Left forelimb (tissue), 1 donor: ENCODE measurements at places on chromosomes 7 and 10.

DNA sequence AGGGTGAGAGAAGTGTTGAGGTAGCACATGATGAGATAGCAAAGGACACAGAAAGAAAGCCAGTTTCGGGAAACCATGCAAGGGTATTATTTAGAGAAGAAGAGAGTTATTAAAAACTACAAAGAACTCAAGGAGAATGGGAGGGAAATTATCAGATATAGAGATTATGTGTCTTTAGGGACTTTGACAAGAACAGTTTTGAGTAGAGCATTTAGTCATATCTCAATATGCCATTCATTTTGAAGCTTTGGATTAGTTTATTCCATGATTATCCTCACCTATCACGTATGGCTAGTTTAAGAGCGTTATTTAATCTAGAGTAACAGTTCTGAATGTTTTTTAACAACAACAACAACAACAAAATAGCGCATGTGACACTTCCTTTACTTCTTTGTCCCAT, 409.4 kb downstream of the EXOC4 start:
- no peak for DNase-seq

DNA sequence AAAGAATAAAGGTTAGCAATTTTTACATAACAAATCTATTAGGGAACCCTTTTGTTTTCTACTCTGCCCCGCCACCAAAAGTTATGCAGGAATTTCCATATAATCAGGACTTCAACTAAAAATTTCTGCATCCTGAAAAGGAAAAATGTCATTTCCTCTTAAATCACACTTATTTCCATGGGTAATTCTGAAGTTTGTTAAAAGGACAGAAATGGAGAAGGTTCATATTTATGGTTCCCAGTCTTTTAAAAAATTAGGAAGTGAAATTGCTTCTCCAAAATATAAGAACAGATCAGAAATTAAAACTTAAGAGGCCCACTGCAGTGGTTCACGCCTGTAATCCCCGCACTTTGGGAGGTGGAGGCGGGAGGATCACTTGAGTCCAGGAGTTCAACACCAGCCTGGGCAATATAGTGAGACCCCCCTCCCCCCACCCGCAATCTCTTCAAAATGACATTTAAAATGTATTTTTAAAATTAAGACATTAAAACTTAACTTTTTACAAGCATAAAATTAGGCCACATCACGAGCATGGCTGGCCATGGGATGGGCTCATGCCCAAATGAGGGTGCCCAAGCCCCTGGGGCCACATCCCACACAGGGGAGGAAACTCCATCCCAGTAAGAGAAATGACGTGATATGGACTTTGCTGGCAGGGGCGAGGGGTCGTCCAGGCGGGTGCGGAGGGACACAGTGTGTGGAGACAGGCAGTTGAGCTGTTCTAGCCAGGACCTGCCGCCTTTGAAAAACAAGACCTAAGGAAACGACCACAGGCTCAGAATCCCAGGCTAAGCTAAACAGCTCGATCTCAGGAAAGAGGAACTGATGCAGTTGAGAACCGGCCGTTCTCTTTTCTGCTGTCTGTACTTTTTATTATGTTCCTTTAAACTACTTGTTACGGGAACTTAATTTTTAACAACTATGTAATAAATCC, 51.3 kb upstream of the NFE2L3 start:
- no peak for DNase-seq

DNA sequence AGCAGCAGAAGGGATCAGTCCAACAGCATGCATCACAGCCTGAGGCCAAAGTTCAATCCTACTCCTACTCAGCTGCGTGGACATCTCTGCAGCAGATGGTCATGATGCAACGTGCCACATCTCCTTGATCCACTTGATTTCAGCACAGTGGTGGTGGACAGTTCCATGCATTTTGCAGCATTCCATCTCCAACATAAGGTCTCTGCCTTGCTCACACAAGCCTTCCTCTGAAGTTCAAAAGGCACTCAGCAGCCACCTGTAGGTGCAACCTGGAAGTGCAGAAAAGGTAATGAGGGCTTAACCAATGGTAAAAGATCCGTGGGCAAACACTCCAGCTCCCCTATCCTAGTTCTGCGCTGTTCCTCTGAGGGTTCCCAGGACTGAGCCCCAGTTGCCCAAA, 57.5 kb upstream of the CHCHD3 start:
- DNase-seq: no peak

DNA sequence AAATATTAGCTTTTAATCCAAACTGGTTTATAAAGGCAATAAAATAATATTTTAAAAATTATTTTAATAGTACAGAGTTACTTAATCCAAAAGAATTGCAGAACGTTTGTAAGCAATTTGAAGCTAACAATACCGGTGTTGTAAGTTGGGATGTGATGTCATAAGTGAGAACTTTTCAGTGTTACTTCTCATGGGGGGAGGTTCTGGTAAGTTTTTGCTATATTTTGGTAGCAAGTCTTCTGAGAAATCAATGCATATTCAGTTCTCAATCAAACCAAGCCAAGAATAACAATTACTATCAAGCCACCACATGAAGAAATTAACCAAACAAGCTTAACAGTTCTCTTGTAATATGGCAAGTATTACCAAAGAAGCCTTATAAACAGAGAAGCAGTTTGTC, 147.1 kb upstream of the ASAH2 start:
- DNase-seq: no peak

- DNase-seq: no peak
Measured at GRCh38 chr10:29532256-29532878, 102.4 kb downstream of the SVIL start.

DNA sequence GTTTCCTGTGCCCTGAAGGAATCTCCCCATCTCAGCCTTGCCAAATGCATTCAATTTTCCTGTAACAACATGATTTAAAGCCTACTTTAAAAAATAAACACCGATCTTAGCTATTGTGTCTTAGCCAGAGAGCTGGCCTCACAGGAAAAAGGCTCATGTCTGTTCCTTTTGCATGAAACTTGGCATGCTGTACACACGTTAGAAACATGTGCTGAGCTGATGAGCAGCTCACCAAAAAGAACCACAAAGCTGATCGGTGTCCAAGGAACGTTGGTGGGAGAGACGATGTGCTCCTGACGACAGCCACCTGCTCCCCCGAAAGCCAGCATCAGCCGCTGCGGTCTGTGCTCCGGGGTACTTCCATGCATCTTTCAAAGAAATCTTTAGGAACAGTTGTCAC, 135.9 kb downstream of the ADARB2 start:
- DNase-seq: no peak

- DNase-seq: no peak
Measured at GRCh38 chr7:76121044-76121443, 73.1 kb downstream of the MDH2 start.

DNA sequence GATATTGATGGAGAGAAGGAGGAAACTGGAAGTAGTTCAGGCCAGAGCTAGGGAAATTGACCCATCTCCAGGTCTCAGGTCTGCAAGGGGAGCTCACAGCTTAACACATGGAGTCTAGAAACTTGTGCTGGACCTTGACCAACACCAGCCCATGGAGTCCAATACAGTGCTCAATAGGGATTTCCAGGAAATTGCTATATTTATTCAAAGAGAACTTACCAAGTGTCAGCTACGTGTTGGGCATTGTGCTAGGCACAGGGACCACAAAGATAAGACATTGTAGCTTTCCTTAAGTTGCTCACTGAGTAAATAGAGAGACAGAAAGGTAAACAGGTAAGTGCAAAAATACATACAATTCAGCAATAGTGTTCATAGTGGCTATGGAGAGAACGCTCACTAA, 72.7 kb upstream of the ATRNL1 start:
- DNase-seq: no peak

- no peak for DNase-seq
Measured at GRCh38 chr7:151276666-151277590, 28.4 kb upstream of the SMARCD3 start.

GRCh38 chr7:71285571-71286145, 153.7 kb downstream of the GALNT17 start:
- DNase-seq: no peak

GRCh38 chr10:28841625-28842024, 164.3 kb downstream of the BAMBI start:
- no peak for DNase-seq

- DNase-seq: no peak
Measured at GRCh38 chr10:80184291-80184690, 21.0 kb downstream of the ANXA11 start.

- DNase-seq: no peak
Measured at GRCh38 chr10:89371079-89371478, 6.8 kb upstream of the IFIT1B start.

GRCh38 chr10:83991986-83992753, 147.1 kb upstream of the GHITM start:
- DNase-seq: no peak

GRCh38 chr7:44727158-44727936, 21.3 kb upstream of the ZMIZ2 start:
- DNase-seq: no peak

DNA sequence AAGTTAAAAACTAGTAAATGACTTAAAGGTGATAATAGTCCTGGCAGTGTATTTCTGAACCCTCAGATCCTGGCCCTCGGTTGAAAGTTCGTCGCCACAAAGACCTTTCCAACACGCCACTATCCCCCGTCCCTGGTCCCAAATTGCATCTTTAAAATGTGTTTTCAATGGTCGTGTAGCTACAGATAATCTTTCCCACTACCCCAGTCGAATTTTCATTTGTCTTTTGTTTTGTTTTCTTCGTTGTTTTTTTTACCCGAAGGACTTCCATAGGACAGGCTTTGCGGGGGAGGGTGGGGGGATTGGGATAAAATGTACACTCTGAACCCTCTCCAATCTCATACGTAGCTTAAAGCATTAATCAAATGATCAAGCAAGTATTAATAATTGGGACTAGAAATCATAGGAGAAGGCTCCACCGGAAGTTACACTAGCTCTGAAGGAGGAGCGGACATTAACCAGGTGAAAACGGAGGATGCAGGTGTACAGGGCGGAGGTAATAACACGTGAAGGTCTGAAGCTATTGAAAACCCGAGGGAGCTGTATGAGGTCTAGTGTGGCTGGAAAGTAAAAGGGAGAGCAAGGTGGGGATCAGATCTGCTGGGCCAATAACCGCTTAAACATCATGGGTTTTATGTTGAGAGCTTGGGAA, 32.8 kb upstream of the PHF14 start:
- DNase-seq: no peak

GRCh38 chr10:118436742-118437141, 94.6 kb upstream of the FAM204A start:
- no peak for DNase-seq

- no peak for DNase-seq
Measured at GRCh38 chr7:20343205-20343604, 12.5 kb downstream of the ITGB8 start.

DNA sequence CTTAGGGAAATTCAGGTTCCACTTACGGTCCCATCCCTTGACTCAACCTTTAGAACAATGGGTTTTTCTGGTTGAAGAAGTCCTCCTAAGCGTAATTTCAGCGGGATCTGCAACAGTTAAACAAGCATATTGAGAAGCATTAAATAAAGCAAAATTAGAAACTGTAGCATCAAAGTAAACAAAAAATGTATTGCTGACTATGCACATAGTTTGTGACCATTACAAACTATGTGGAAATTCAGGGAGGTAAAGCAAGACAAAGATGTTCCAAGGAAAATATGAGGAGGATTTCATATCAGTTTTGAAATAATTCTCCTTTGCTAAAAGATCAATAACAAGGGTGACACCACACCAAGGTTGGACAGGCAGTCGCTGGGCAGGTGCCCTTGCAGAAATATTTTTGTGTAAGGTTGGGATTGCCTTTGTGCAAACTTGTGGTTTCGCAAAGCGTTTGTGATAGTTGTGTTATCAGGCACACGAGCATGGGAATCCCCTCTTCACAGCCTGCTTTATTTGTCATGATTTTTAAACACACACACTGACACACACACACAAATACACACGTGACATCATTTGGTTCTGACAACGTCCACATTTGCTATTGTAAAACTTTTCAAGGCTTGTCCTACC, 5.4 kb upstream of the CYP3A5 start:
- DNase-seq: no peak

DNA sequence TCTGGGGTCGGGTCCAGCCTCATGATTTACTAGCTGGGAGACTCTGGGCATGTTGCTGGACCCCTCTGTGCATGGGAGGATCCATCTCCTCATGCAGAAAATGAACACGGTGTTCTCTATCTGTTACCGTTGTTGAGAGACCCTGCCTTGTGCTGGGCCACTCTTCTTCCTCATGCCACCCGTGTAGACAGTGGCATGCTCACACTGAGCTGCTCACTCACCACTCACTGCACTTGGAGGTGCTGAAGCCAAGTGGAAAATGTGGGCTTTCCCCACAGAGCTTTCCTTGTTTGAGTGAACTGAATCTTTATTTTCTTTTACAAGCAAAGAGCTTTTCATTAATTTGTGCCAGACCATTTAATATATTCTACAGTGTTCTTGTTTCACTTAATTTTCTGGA, 77.5 kb upstream of the GDF10 start:
- DNase-seq: no peak

- DNase-seq: no peak
Measured at GRCh38 chr10:20084451-20084850, 268.2 kb downstream of the PLXDC2 start.

DNA sequence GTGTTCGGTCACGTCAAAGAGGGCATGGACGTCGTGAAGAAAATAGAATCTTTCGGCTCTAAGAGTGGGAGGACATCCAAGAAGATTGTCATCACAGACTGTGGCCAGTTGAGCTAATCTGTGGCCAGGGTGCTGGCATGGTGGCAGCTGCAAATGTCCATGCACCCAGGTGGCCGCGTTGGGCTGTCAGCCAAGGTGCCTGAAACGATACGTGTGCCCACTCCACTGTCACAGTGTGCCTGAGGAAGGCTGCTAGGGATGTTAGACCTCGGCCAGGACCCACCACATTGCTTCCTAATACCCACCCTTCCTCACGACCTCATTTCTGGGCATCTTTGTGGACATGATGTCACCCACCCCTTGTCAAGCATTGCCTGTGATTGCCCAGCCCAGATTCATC, 6.5 kb downstream of the PPIF start:
- DNase-seq: no peak

- DNase-seq: no peak
Measured at GRCh38 chr10:133257489-133258065, 19.1 kb downstream of the ADAM8 start.

- no peak for DNase-seq
Measured at GRCh38 chr7:141375442-141375841, 175.8 kb upstream of the AGK start.

DNA sequence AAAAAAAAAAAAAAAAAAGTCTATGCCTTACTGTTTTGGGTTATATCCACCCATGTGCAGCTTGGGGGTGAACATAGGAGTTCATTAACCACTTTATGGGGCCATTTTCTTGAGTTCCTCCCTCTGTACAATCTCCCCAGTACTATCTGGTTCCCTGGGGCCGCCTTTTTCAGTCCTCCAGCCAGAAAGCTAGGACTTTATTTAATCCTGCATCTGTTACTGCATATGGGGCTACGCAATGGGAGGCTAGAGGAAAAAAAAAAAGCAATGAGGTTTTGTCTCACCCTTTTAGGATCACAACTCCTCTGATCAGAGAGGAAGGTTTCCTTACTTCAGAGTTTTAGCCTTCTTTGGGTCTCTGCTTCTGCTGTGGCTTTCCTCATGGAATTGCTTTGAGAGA, 51.0 kb downstream of the BTRC start:
- DNase-seq: no peak

GRCh38 chr10:35387768-35388167, 51.5 kb downstream of the CCNY start:
- DNase-seq: no peak
